ENCODE measurements at places on chromosomes 4 and X.
A peak's percentile ranks its signal among the peaks of the same experiment; 100 is the strongest.

DNA sequence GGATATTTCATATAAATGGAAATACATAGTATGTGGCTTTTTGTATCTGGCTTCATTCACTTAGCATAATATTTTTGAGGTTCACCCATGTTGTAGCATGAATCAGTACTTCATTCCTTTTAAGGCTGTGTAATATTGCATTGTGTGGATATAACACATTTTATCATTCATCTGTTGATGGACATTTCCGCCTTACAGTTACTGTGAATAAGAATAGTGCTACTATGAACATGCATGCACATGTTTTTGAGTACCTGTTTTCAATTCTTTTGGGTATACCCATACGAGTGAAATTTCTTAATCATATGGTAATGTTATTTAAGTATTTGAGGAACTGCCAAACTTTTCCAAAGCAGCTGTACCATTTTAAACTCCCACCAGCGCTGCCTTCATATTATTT lies 539.6 kb upstream of the DIPK2B start:
- DNase-seq, result no peak

DNA sequence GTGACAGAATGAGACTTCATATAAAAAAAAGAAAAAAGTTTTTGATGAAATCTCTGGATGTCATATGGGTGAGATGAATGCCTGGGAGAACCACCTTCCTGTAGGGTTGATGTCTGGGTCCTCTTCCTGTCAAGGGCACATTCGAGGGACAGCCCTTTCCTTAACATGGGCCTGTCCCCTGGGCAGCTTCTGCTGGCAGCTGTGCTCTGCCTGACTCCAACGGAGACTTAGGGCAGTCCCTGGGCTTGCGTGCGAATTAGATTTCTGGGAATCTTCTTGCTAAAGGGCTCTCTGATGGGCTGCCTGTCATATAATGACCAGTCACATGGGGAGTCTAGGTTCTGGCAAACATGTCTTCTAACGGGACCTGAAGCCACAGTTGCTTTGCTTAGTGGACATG lies 40.7 kb downstream of the TNIP2 start:
- DNase-seq, result no peak

GRCh38 chr4:159871141-159871540 lies 768.3 kb downstream of the RAPGEF2 start:
- no peak for DNase-seq

DNA sequence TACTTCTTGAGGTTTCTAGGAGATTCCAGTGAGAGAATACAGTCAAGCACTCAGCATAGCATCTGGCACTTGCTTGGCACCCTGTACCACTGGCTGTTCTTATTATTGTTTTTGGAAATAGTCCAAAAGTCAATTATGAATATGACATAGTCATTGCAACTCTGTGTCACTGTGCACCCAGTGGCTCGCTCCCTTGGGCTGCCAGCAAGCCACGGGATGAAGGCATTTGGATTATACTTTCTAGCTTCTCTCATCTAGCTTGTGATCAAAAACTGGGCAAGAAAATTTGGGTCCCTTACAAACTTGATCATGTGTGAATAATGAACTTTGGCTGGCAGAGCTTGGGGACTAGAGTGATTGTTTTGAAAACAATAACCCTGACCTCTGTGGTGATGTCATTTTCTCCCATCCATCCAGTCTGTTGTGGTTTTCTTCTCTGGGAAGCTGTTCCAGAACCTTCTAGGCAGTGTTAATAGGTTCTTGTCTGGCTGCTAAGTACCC lies 32.7 kb upstream of the LIMCH1 start:
- no peak for DNase-seq

DNA sequence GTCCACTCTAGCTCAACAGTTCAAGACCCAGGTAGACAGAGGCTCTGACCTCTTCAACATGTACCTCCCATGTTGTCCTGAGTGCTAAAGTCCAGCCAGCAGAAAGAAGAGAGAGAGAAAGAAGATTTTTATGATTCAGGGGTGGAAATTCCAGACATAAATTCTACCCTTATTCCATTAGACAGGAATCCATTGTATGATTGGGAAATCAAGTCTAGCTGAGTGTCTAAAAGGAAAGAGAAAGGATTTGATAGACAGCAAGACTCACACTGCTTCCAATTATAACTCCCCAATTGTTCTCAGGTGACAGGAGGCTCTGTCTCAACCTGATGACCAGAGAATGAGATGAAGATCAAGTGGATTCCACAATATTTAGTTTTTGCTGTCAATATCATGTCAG lies 27.9 kb upstream of the PGM2 start:
- DNase-seq, result no peak

- no peak for DNase-seq
These were observed 8.2 kb downstream of the ATP11C start for GRCh38 chrX:139924696-139925095.

- DNase-seq, result no peak
These were observed 47.8 kb downstream of the MAP7D3 start for GRCh38 chrX:136203438-136203837.

- DNase-seq, result no peak
These were observed 16.0 kb downstream of the GSPT2 start for GRCh38 chrX:51759055-51759839.

DNA sequence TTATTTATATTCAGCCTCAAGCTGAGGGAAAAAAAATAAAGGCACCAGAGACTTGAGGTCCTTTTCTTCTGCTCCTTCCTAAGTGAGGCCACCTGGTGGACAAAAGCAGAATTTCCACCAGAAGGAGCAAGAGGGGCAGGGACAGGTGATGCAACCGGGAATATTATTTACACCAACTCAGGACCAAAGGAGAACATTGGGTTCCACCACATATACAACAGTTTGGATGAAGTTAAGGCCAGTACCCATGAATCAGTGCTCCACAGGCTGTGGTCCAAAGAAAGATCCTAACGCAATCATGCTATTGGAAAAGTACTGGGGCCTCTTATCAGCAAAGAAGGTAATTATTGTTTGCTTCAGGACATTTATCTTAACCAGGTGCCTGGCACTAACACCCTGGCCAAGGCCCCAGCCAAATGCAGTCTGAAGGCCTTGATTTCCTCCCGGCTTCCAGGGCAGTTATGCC lies 57.4 kb downstream of the TSC22D3 start:
- no peak for DNase-seq

GRCh38 chrX:37824491-37825214 lies 22.7 kb downstream of the DYNLT3 start:
- DNase-seq, result no peak

DNA sequence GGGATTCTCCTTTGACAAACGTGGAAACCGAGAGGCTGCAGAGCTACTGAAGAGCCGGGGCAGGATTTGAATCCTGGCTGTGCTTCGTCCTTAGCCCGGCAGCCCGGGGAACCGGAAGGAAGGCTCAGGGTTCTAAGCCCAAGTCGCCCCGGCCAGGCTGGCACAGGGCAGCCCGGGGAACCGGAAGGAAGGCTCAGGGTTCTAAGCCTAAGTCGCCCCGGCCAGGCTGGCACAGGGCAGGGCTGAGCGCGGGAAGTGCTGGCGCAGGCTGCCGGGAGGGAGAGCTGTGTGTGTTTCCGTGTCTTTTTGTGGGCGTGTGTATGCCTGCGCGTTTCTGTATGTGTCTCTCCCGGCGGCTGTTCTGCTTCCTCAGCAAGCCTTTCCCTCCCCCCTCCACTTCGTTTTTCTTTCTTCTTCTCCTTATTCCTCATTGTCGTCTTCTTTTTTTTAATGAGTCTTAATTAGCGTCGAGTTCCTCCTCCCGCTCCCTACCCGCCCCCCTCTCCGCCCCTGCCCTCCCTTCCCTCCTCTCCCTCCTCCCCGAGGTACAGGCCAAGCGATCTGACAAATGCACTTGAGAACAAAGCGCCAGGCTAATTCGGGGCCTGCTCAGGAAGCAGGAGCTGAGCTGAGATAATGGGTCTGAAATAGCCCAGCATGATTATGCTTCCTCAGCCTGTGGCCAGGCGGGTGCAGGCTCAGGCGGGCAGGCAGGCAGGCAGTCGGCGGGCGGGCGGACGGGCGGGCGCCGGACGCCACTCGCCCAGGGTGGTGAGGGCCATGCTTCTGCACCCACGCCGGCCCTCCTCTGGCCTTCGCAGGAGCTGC lies 65.9 kb downstream of the EFNB1 start:
- no peak for DNase-seq

DNA sequence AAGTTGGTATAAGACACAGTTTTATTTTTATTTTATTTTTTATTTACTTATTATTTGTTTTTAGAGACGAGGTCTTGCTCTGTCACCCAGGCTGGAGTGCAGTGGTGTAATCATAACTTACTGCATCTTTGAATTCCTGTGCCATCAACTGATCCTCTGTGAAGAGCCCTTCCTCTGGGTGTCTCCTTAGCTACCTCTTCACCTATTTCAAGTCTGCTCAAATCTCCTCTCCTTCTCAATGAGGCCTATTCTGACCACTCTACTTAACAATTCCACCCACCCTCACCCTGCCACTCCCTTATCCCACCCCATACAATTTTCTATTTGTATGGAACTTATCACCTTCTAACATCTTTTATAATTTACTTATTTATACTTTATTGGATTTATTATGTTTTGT lies 183.4 kb downstream of the PPP3CA start:
- DNase-seq, result no peak

GRCh38 chr4:164952551-164952950 lies 24.9 kb downstream of the TRIM61 start:
- DNase-seq, result no peak

- DNase-seq, result peak; percentile 27
These were observed 689 bp downstream of the METAP1 start for GRCh38 chr4:98996056-98996764.

DNA sequence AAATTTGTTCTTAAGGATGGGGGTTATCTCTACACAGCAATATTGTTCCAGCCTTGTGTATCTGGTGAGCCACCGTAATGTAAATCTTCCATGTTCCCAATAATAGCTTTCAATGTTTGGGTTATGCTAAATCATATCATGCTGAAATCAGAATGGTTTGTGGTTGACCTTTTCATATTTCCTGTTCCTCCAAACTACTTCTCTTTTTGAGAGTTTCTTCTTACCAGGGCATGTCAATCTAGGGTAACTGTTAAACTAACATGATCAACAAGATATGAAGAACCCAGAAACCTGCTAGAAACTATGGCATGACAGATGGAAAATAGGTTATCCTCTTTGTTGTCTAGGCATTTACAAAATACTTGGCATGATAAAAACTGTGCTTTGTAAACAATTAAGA lies 22.0 kb downstream of the TNMD start:
- DNase-seq, result no peak

DNA sequence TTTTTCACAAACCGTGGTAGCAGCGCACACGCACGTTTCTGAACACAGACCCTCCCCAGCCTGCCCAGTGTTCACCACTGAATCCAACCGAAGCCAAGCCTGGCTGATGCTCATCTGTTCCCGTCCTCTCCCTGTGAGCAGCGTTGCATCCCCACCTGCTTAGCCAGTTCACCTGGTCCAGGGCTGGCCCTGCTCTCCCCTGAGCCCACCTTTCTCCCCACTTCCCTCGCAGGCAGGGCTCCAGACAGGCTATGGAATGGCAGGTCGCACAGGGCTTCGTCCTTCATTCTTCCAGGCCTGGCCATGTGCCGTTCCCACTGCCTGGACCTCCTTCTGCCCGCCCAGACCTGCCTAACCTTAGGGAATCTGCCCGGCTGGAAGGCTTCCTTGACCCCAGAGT lies 246.9 kb downstream of the EVC2 start:
- DNase-seq, result no peak

DNA sequence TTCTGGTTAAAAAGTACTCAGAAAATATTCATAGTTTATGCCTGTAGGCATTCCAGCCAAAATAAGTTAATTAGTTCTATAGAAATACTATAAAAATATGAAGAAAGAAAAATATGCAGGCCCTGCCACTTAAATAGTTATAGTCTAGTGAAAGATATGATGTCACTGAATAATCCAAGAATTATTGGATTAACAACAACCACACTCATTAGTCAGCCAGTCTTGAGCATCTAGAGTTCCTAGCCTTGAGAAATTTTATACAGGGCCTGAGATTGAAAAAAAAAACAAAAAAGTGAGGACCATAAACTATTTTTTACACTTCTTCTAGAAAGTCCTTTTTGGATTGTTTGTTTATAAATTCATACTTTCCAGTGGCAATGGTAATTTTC lies 823.0 kb downstream of the FAT4 start:
- no peak for DNase-seq

DNA sequence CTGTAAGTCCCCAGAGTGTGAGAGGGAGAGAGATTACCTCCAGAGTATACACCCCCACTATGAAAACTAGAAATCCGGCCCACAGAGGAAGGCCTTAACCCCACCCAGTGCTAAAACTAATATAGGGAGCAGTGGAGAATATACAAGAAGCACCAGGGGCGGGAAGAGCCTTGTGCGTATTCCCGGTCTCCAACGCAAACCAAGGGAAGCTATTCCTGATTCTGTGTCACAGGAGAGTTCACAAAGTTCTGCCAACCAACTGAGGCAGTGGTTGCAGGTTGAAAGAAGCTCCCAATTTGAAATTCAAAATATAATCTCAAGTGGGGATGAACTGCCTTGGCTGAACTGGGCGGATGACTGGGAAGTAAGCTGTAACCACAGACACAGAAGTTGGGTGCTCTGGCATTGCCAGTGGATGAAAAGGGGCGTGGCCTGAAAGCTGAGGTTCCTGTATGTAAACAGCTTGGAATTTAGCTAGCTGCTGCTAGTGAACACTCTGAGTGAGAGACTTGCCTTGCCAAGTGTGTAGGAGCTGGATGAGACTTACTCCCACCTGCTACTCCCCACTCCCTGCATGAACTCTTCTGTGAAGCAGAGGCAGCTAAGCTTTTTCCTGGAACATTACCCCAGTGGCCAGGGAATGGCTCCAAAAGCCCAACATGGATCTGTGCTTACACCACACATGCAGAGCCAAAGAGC lies 32.7 kb downstream of the ELF2 start:
- DNase-seq, result no peak

GRCh38 chr4:114349543-114350175 lies 248.9 kb upstream of the UGT8 start:
- no peak for DNase-seq

DNA sequence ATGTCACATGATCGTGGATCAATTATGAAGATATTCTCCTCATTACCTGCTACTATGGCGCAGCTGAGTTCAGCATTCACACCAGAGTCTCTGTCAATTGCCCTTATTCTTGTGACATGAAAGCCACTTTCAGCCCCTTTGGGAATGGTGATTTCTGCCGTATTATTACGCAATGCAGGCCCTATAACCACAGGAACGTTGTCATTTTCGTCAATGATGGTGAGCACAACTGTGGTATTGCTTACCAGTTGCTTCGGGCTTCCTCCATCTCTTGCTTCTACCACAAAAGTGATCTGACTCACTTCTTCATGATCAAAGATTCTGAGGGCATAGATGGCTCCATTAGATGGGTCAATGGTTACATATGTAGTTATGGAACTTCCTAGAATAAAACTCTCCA lies 2.1 kb downstream of the PCDH18 start:
- no peak for DNase-seq

DNA sequence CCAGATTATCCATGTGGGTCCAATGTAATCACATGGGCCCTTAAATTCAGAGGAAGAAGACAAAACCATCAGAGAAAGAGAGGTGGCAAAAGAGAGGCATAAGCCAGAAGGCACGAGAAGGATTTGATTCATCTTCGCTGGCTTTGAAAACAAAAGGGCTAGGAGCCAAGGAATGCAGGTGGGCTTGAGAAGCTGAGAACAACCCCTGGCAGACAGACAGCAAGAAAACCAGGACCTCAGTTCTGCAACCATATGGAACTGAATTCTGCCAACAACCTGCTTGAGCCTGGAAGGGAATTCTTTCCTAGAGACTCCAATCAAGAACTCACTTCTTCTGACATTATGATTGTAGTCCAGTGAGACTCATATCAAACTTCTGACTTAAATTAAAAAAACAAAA lies 1531.8 kb downstream of the PCDH7 start:
- DNase-seq, result no peak
